ENCODE measurements at places on chromosomes 7 and 10. TPM values are rescaled to one million over a fixed set of nuclear protein-coding genes. Genes with fewer than 3 reads are reported as not detected.

- no peak for DNase-seq
Measured at GRCh38 chr10:87668324-87669074, 8.8 kb downstream of the PAPSS2 start.

DNA sequence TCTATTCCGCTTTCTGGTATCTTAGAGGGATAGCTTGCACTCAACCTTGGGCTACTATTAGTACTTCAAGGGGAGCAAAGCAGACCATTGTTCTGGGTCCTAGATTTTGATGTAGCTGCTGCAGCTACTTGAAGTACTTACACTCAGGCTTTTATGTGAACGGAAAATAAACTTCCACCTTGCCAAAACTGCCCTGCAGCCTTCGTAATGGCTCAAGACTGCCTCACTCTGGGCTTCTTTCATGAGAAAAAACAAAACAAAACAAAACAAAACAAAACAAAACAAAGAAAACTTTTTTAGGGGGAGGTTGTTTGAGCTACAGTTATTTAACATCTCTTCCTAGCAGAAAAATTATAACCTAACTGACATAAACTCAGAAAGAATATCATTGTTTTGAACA is 19.4 kb upstream of the EPHB6 start:
- DNase-seq: no peak

- no peak for DNase-seq
Measured at GRCh38 chr10:14560791-14561765, 213.6 kb downstream of the FAM107B start.

GRCh38 chr7:69418869-69419670 is 179.2 kb upstream of the AUTS2 start:
- DNase-seq: no peak

- no peak for DNase-seq
Measured at GRCh38 chr10:3866332-3866731, 81.3 kb upstream of the KLF6 start.

Gene NKX1-2
- total RNA-seq: not detected

Gene INMT
- 0.05 TPM for total RNA-seq

Gene SHLD2
- 36.2 TPM for total RNA-seq

GRCh38 chr10:127977357-127978009 is 70.6 kb downstream of the PTPRE start:
- peak; percentile 93 for DNase-seq

DNA sequence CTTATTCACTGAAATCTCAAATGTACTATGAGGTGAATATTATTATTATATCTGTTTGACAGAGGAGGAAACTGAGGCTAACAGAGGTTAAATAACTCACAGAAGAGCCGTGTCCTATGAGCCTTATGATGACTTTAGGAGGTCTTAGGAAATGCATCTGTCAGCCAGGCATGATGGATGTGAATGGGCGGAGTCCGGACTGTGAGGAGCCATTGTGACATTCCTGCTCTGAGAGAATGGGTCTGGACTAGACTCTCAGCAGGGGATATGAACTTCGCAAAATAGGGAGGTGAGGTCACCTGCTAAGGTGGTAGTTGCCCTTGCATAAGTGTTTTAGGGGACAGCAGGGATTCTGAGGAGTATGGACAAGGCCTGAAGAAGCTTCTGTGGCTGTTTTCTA is 153.6 kb downstream of the TMEM178B start:
- DNase-seq: no peak

Gene CACNA2D1
- total RNA-seq: 20.6 TPM

GRCh38 chr7:91351374-91351773 is 87.1 kb downstream of the FZD1 start:
- DNase-seq: peak; percentile 67

DNA sequence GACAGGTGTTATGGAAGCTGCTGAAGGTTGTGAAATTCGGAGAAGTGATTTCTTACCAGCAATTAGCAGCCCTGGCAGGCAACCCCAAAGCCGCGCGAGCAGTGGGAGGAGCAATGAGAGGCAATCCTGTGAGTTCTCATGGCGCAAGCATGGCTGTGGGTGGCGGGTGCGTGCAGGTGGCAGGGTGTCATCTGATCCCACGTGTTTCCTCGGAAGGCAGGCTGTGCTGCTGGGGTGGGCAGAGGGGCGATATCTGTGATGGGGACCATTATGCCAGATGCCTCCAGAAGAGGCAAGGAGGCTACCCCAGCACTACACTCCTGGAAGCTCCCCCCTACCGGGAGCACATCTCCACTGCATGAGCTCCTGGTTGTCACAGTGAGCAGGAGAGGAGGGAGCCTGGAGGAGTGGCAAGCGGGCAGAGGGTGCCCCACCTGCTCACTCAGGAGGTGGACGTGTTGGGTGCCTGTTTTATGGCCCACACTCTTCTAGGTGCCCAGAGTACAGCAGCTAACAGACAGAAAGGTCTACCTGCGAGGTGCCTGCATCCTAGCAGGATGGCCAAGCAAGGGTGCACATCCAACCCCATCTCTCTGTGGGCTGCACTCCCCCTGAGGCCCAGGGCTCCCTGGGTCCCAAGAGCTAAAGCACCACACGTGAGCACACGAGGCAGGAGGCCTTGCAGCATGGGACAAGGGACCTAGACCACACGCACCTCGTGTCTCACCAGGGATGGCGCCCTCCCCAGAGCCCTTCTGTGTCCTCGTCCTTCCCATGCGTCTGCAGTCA is 204.7 kb downstream of the EBF3 start:
- DNase-seq: no peak

GRCh38 chr7:94971051-94971867 is 63.9 kb downstream of the PPP1R9A start:
- no peak for DNase-seq

GRCh38 chr10:57844387-57844998 is 423.2 kb downstream of the IPMK start:
- no peak for DNase-seq

GRCh38 chr7:7996568-7996967 is 28.0 kb downstream of the GLCCI1 start:
- no peak for DNase-seq

- no peak for DNase-seq
Measured at GRCh38 chr7:100884736-100885439, 4.6 kb downstream of the UFSP1 start.

- no peak for DNase-seq
Measured at GRCh38 chr10:75868574-75868973, 437.1 kb downstream of the LRMDA start.

- no peak for DNase-seq
Measured at GRCh38 chr10:88499569-88500470, 83.3 kb downstream of the RNLS start.

DNA sequence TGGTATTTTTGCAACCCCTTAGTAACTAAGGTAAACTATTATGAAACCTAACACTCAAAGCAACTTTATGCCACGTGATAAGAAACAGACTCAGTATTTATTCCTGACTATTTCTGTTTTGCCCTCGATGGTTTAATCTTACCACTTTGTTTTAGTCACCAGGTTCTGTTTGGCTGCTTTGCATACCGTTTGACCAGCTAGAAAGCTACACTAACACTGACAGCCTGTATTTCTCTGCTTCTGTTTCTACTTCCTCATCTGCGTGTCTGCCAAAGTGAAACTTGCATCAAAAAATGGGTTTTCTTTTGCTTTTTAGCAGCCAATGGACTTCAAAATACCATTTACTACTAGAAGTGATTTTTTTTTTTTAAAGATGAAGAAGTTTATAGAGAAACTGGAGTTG is 802.5 kb downstream of the GRM8 start:
- DNase-seq: no peak

DNA sequence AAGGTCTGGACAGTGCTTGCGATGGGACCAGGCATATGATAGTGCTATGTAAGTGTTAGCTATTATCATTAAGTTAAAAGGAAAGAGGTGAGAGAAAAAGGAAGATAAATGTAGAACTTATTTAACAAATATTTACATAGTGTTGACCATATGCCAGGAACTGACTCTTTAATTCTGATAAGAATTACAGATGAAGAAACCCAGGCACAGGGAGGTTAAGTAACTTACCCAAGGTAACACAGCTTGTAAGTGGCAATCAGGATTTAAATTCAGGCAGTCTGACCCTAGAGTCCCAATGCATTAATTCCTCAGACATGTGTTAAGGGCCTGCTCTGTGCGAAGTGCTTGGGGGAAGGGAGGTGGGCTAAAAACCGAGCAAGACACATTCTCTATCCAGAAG is 11.1 kb downstream of the FFAR4 start:
- no peak for DNase-seq

- DNase-seq: no peak
Measured at GRCh38 chr10:32360241-32360640, 13.3 kb upstream of the EPC1 start.

DNA sequence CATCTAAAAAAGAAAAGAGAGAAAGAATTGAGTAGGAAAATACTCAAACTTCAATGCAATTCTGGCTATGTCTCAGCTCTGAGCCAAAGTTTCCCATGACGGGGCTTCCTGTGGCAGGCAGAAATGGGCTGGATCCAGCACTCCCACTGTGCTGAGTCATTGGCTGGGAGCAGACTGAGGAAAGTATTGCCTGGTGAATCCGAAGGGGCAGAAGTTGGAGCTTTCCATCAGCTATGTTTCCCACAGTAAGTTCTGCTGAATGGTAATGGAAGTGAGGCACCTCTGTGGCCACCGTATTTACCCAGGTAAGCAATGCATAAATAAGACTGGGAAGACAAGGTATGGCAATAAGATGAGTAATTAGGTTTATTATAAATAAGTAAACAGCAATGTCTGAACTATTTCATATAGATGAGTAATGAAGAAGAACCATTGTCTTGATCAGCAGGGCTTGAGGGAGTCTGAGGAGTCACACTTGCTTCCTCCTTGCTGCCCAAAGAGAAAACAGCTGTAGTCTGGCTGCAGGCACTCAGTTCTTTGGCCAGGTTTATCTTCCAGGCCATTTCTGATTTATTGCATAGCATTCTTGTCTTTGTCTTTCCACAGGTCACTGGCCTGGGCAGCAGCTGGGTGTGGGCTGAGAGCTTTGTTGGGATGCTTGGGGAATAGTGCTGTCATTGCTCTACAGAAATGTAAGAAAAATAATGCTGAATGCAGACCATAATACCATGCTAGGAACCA is 255.3 kb downstream of the DNAJB9 start:
- peak; percentile 32 for DNase-seq

DNA sequence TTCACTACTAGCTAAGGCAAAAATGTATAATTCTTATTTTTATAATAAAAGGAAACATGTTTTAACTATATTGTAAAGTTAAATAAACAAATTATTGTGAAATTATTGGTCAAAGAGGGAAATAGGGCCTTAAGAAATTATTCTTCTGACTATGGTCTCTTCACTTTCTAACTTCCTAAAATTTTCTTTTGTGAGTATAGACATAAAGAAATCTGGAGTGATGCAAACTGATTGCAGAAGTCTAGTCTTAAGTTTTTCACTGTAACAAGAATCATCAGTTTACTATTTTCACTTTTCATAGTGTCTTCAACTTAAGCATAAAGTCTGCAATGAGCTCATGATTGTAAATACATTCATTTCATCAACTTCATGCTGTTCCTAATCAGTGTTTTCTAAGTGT is 525.4 kb downstream of the TFEC start:
- DNase-seq: no peak

DNA sequence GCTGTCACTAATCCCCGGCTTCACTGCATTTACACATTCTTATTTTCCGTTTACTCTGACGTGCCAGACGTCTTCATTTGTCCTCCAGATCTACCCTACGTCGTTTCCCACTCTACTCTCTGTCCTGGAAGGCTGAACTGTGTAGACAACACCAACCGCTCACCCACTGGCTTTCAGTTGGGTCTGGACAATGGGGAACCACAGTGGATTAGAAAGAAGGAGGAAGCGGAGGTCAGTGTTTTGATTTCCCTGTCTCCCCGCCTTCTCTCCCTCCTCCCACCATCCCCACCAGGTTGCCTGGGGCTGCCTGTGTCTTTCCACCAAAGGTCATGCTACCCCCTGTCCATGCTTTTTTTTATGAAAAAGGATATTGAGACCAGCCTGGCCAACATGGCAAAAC is 14.0 kb upstream of the CTBP2 start:
- DNase-seq: no peak

DNA sequence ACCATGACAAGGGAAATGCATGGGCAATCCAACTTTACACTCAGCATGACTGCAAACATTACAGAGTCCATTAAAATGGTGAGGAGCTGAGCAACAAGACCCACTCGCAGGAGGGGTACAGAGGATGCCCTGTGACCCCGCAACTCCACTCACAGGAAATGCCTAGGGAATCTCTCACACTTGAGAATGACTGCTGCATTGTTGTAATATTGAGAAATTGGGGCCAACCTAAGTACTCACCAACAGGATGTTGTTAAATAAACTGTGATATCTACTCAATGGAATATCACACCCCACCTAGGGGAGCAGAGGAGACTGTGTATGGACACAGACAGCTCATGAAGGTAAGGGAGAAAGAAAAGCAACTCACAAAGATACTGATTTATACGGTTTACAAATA is 53.4 kb upstream of the CAMK2B start:
- peak; percentile 83 for DNase-seq

DNA sequence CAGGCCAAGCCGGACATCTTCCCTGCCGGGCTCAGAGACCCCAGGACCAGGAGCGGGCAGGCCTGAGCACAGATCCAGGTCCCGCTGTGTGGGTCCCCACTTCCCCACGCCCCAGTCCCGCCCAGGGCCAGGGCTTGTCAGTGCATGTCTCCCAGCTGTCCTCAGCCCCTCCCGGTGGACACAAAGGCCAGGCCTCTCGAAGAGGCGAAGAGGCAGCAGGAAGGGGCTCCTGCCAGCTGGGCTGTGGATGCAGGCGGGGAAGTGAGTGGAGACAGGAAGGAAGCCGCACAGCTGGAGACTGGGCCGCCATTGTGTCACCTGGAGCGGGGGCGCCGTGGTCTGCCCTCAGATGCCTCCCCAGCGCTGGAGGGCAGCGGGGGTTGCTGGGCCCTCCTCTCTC is 4.8 kb downstream of the GRIFIN start:
- peak; percentile 65 for DNase-seq

Gene CLDN3
- total RNA-seq: 1.4 TPM

Gene CLCN1
- not detected for total RNA-seq

Gene SBDS
- total RNA-seq: 106 TPM

- no peak for DNase-seq
Measured at GRCh38 chr10:7399533-7399932, 11.3 kb downstream of the SFMBT2 start.

- DNase-seq: no peak
Measured at GRCh38 chr10:97940534-97940933, 89.9 kb downstream of the CRTAC1 start.

DNA sequence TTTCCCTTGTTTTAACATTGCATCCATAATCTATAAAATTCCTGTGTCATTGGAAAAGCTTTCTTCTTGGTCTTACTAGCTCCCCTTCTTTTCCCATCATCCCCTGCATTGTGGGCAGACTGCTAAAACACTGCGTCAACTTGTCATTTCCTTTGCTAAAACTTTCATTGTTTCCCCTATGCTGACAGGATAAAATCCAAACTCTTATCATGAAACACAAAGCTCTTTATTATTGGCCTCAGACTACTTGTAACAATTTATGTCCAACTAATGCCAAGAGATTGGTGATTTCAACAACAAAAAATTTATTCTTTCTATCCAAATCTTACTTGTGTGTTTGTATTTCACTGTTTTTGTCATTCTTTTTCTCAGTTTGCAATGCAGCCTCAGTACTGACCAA is 339.1 kb downstream of the HGF start:
- no peak for DNase-seq

- DNase-seq: no peak
Measured at GRCh38 chr10:19961076-19962053, 145.1 kb downstream of the PLXDC2 start.

- DNase-seq: peak; percentile 6
Measured at GRCh38 chr10:73225518-73225917, 21.5 kb downstream of the DNAJC9 start.

All from dermis blood vessel endothelial cell (primary cell).